Retinal pigment epithelial cell (primary cell): ENCODE measurements at places on chromosomes 2 and 18.

- no peak for DNase-seq
Measured at GRCh38 chr18:75208155-75208835, 644 bp downstream of the PTGR3 start.

- no peak for DNase-seq
Measured at GRCh38 chr2:220065581-220065980, 438.2 kb downstream of the SLC4A3 start.

DNA sequence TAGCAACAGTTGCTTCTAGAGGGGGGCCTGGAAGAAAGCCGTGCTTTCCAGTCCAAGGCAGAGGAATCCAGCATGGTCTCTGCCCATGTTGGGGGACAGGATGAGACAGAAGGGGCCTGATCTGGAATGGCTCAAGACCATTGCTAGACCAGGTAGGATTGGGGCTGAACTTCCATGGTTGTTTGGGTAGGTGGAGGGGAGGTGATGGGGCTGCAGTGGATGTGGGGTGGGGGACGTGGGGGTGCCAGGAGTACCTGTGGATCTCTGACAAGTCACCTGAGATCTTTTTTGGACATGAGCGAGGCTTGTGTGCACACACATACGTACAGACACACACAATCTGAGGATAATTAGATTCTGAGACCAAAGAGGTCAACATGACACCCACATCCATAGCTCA, 228.7 kb upstream of the SKOR2 start:
- DNase-seq, result no peak

- no peak for DNase-seq
Measured at GRCh38 chr2:56207760-56208159, 24.0 kb downstream of the CCDC85A start.

DNA sequence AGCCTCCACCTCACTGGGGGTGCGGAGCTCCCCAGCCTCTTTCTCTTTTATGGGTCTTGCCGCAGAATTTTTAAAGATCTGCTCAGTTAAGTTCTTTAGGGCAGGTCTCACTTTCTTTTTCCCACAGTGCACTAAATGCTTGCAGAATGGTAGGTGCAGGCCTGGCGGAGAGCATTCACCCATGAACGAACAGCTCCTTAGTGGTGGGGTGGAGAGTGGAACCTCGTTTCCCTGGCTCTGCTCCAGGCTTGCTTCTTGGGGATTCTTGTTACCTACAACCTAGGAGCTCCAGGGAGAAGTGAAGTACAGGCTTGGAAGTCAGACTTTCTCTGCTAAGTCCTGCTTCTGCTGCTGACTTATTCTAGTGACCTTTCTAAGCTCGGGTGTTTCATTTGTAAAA, 70.3 kb upstream of the PXDN start:
- DNase-seq, result no peak

DNA sequence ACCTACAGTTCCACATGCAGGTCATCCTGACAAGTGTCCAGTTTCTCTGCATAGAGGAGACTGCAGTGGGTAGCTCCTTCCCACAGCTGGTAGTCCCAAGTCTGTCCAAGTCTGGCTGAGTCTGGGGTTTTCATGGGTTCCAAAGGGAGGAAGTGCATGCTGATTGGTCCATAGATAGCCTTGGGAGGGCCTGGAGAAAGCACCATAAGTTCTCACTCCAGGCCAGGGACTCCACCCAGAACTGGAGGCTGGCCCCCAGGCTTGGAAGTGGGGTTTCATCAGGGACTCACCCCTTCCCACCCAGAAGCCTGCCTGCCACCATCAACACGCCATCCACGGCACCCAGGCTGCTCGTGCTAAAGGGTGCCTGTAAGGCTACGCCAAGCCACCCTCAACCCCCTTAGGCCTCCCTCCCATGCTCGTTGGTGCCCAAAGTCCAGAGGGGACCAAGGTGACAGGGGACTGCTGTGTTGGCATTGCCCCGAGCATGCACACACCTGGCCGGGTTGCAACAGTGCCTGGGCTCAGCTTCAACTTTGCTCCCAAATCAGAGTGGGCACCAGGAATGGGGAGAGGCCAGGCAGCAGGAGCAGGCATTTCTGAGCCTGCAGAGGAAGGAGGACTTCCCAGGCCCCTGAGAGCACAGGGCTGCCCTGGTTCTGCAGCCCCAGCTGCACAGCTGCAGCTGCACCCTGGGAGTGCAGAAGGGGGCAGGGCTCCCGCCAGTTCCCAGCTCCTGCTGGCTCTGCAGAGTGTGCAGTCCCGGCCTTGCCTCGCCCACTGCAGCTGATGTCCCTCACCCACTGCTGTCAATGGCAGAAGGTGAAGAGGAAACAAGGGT, 116.5 kb upstream of the MAP2 start:
- DNase-seq, result no peak

GRCh38 chr2:55923091-55923981, at the start of gene EFEMP1:
Gene EFEMP1, minus strand, starts transcription at chr2:55923782. Its CDS starts 1,342 bp downstream, at chr2:55922440.
- no peak for DNase-seq

- DNase-seq, result no peak
Measured at GRCh38 chr18:23244401-23244800, 109.1 kb downstream of the CABLES1 start.

DNA sequence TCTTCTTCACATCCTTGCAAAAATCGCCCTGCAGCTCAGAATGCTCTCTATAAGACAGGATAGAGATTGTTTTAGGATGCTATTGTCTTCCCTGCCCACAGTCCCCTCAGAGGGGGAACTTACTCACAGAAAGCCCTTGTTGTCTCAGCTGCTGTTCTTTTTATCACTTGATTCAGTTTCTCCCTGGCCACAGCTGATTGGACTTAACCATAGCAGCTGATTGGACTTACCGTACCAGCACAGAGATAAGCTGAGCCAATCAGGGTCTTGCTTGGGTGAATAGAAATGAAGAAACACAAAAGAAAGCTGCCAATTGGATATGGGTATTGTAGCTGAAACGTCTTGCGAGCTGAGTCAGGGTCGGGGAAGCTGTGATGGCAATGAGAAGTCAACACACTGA, 194.2 kb upstream of the MEX3C start:
- no peak for DNase-seq
